ENCODE measurements at places on chromosomes 11 and 22. TPM values are rescaled to one million over a fixed set of nuclear protein-coding genes. Genes with fewer than 3 reads are reported as not detected.

The ROBO4 gene
- total RNA-seq: 18.3 TPM

DNA sequence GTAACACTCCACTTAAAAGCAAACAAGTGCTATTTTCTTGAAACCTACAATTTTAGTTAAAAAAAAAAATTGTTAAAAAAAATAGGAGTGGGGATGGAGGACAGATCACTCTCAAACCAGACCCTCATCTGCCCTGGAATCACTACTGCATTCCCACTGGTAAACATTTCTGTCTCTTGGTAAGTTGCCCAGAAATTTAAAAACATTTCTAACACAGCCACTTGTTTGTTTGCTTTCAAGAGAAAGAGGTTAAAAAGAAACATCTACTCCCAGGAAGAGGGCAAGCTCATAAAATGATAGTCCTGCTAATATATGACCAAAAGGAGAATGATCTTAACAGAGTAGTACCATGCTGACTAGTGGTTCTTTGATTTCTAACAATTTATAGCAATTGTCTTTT, 83.3 kb downstream of the SGSM3 start:
- no peak overlapping the region for H3K4me3 ChIP-seq
- H3K27ac ChIP-seq: no peak overlapping the region
- H3K4me1 ChIP-seq: peaks cover 51% of the 10 kb centered on the region
- H3K27me3 ChIP-seq: no peaks in the 10 kb centered on the region

The KLHDC7B gene
- total RNA-seq: not detected

- H3K4me3 ChIP-seq: no peak overlapping the region
- H3K27ac ChIP-seq: no peak overlapping the region
- no peak for DNase-seq
- no peaks in the 10 kb centered on the region for H3K4me1 ChIP-seq
- no peaks in the 10 kb centered on the region for H3K27me3 ChIP-seq
These were observed 67.3 kb upstream of the SHISAL1 start for GRCh38 chr22:44379817-44380755.

DNA sequence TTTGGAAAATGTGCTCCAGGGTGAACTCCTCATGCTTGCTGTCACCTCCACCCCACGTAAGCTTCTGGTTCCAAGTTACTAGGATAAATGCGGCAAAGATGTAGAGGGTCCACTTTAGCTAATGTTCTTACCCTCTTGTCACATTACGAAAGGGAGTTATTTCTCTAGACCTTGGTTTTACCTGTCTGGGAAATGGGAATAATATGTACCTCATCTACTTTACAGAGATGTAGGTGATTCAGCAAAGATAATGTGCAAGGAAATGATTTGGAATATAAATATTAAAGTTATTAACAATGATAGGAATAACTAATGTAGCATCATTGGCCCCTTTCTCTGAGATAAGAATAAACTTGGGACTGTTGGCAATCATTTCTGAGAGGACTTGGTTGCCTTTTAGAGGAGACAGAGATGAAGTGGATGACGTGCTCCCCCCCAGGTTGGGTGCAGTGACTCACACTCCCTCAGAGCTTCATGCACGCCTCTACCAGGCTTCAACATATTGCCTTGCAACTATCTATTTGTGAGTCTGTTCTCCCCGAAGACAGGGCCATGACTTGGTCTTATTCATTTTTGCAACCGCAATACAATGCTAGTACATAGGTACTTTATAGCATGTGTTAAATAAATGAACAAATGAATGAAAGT, 97.1 kb downstream of the ME3 start:
- H3K27ac ChIP-seq: no peak overlapping the region
- no peaks in the 10 kb centered on the region for H3K36me3 ChIP-seq
- H3K27me3 ChIP-seq: no peaks in the 10 kb centered on the region
- H3K4me3 ChIP-seq: no peak overlapping the region
- peaks cover 27% of the 10 kb centered on the region for H3K4me1 ChIP-seq
